ENCODE measurements at places on chromosomes 7 and 10.

DNA sequence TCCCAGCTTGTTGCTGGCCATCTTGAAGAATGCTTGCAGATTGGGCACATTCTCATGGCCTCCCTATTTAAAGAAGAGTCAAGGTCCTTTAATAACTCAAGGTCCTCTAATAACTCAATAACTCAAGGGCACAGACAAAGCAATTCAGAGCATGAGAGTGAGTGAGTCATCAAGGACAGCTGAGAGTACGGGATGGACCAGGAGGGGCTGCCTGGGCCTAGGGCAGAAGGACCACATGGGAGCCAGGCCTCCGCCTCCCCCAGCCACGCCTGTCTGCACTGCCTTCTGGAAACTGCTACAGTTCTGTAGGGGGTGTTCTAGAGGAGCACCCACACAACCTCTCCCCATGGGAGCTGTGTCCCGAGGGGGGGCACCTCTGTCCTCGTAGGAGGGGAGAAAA, 48.9 kb downstream of the ZNF503 start:
- DNase-seq, result no peak

GRCh38 chr7:40137563-40137962, 2.8 kb downstream of the SUGCT start:
- DNase-seq, result no peak

DNA sequence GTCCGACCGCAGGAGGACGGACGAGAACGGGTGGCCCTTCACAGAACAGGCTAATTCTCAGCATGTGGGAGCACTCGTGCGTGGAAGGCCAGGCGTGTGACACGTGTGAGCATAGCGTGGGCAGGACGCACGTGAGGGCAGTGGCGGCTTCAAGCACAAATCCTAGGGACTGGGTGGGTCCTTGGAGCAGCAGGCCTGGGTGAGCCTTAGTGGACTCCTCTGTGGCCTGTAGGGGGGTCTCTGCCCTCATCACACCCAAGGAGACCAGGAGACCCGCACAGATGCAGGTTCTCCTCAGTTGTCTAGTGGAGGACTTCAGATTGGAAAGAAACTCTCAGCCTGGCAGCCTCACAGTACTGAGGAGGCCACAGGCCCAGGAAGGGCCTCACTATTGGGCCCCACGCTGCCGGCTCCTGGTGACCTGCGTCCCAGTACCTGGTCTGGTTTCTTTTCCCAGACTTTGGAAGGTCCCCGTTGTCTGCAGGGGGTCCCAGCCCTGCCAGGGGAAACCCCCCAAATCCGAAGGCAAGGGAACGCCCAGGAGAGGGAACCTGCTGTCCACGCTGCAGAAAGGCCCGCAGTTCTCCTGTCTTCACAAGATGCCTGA, 49.1 kb upstream of the FAM20C start:
- no peak for DNase-seq

- DNase-seq, result no peak
Observed at GRCh38 chr10:10544890-10545289, 472.8 kb upstream of the CELF2 start.

DNA sequence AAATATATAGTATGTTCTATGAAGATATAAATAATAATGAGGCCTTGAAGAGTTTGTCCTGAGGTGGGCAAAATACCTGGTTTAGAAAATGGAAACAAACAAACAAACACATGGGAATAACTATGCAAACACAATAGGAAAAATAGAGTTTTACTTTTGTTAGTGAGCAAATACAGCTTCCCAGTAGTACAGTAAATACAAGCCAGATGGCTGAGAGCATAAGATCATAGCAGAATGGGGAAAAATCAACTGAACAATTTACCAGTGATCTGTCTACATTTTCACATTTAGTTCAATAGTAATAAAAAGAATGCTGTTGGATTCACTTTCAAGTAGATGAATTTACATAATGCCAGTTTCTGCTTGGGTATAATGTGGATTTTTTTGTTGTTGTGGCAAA, 45.1 kb downstream of the ADD3 start:
- no peak for DNase-seq

GRCh38 chr7:131329176-131329570, 1.5 kb downstream of the MKLN1 start:
- DNase-seq, result no peak

GRCh38 chr7:10460474-10460873, 513.2 kb upstream of the PHF14 start:
- no peak for DNase-seq

- DNase-seq, result no peak
Observed at GRCh38 chr10:1516492-1517165, 220.7 kb downstream of the ADARB2 start.

DNA sequence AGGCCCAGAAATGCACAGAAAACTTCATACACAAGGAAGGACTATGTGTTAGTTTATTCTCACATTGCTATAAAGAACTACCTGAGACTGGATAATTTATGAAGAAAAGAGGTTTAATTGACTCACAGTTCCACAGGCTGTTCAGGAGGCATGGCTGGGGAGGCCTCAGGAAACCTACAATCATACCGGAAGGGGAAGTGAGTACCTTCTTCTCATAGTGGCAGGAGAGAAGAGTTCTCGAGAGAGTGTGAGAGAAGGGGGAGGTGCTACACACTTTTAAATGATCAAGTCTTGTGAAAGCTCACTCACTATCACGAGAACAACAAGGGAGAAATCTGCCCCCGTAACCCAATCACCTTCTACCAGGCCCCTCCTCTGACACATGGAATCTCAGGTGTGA, 16.8 kb upstream of the RAMP3 start:
- no peak for DNase-seq

- no peak for DNase-seq
Observed at GRCh38 chr7:44772440-44772839, 23.8 kb downstream of the ZMIZ2 start.

DNA sequence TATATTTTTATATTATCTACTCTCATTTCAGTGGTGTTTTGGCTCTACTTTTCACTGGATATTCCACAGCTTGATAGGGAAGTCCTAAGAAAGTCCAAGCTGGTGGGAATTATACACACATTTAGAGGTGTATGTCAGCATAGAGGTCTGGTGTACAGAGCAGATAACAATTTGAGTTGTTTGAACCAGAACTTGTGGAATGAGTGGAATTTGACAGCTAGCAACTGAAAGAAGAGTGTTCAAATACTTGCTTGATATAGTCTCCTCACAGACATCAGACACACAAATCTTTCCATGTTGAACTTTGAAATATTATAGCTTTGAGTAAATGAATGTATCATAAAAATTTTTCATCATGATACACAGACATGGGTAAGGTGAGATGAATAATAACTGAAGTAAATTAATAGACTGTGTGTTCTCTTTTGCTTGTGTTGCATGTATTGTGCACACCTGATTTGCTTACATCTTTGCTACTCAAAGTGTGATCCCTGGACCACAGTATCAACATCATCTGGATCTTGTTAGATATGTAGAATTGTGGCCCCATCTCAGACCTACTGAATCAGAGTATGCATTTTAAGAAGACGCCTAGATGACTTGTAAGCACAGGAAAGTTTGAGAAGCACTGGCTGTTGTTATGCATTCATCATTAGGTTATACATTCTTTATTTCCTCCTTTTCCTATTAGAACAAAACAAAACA, 91.5 kb downstream of the ABCA13 start:
- DNase-seq, result no peak

- no peak for DNase-seq
Observed at GRCh38 chr10:124978376-124978725, 36.4 kb downstream of the ZRANB1 start.

DNA sequence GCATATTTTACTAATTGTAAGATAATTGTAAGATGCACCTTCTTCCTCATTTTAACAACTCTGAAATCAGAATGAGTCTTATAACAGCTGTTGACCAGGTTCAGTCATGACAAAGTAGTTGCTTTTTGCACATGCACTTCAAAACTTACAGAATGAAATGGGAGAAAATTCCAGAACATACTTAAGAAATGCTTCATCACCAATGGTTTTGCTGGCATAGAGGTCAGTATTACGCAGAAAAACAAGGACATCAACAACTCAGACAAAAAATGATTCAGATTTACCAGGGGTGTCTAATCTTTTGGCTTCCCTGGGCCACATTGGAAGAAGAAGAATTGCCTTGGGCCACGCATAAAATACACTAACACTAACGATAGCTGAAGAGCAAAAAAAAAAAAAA, 13.3 kb downstream of the COL28A1 start:
- no peak for DNase-seq

- no peak for DNase-seq
Observed at GRCh38 chr10:26755443-26755903, 58.0 kb downstream of the PDSS1 start.

DNA sequence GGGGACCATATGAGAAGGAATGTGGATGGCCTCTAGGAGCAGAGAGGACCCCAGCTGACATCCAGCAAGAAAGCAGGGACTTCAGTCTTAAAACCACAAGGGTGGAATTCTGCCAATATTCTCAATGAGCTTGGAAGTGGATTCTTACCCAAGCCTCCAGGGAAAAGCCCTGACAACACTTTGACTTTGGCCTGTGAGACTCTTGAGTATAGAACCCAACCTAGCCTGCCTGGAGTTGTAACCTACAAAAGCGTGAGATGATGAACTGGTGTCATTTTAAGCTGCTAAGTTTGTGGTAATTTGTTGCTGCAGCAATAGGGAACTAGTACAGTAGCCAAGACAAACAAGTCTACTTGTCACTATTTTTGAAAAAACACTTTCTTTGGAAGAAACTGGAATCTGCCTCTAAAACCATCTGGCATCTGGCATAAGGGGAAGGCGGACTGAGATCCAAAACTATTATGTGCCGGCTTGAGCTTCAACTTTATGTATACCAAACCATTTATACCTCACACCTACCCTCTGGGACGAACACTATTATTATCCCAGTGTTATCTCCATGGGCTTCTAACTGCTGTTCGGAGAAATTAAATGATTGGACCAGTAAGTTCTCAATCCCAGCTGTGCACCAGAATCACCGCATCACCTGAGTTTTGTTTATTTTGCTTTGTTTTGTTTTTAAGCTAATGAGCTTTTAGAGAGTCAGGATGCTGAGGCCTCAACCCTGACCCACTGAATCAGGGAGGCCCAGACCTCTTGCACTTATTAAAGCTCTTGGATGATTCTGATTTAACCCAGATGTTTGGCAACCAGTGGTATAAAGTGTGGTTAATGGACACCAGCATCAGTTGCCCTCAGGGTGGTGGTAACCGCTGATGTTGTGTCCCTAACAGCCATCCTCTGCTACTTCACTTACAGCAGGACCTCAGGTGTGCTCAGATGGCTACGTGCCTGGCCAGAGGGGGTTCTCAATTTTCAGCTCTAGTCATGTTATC, 83.0 kb downstream of the C1GALT1 start:
- no peak for DNase-seq

- DNase-seq, result no peak
Observed at GRCh38 chr7:23863209-23863787, 153.3 kb downstream of the STK31 start.

- DNase-seq, result no peak
Observed at GRCh38 chr10:100637785-100638184, 102.0 kb downstream of the HIF1AN start.

DNA sequence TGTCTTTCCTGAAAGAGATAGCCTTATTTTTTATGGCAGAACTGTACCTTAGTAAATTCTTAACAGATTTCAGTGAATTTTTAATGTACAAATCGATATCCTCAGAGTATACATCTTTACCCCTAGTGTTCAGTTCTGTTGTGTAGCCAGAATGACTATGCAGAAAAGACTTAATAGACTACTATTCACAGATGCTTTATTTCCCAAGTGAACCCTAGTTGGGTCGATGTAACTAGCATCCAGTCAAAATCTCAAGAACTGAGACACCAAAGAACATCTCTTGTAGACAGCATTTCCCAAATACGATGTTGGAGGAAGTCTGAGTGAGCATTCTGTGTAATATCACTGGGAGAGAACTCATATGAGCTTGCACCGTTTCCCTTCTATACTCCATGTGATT, 1.5 kb downstream of the AKR1C3 start:
- no peak for DNase-seq

- no peak for DNase-seq
Observed at GRCh38 chr10:11154333-11154732, 136.7 kb downstream of the CELF2 start.

DNA sequence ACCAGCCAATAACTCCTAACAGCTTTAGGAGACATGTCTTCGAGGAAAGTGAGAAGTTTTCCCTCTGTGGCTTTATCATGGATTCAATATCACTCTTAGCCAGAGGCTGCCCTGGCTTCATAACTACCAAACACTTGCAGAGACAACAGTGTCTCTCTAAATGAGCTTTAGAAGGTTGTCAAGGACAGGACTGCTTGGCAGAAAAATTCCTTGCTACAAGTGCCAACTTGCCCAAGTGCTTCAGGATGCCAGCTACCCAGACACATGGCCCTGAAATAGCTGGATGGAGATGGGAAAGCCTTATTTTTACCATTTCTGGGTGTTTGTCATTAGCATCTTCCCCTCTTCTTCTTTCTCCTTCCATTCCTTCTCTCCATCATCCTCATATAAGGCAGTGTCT, 137.1 kb upstream of the MDFIC start:
- no peak for DNase-seq

DNA sequence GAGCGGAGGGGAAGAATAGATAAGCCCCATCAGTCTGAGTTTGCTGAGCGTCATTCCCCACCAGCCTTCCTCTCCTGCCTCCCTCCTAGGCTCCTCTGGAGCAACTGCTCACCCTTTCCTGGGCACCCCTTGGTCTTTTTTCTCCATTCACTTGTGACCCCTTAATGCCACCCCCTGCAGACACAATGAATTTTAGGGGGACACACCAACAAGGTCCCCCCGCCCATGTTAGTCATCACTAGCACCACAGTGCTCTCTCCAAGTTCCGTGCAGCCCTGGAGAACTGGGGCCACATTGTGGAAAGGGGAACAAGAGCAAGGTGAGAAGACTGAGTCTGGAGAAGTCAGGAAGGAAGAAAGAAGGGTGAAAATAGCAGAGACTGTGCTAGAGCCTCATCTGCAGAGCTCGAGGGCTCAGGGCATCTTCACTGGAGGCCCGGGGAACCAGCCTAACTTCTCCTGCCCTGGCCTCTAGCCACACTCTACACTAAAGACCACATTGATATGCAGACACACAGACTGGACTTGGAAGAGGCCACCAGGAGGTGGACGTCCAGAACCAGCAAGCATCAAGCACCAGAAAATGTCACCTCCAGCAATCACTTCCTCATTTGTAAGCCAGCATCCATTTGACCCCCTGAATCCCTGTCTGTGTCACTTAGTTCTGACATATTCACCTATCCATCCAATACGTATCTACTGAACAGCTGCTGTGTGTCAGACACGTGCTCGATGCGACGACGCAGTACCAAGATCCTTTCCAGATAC, 17.5 kb downstream of the RGR start:
- DNase-seq, result no peak

DNA sequence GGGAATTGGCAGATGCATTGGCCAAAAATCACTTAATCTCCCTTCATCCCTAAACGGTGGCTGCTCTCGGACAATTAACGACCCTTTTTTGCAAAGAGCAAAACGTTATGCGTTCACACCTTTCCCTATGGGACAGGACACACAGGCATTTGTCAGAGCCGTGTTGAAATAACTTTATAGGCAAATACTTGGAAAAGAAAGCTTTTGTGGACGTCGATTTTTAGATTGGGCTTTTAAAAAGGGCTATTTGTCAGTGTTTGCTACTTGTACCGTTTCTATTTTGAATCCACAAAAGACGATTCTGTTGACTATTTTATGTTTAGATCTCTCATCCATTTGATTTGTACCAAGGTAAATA, 245.6 kb downstream of the SLC25A13 start:
- no peak for DNase-seq

GRCh38 chr7:41822259-41822817, 119.4 kb upstream of the INHBA start:
- DNase-seq, result no peak

All from activated CD4-positive, CD25-positive, alpha-beta regulatory T cell treated with anti-CD3 and anti-CD28 coated beads, Interleukin-2, amount 50 U/mL, for 72 hours (primary cell).